ENCODE measurements at places on chromosomes 2 and 18.

GRCh38 chr2:240455272-240455646 lies 19.8 kb downstream of the GPC1 start:
- no peak for DNase-seq

- no peak for DNase-seq
Measured at GRCh38 chr2:96112501-96113366, 3.6 kb downstream of the ADRA2B start.

- DNase-seq: no peak
Measured at GRCh38 chr18:44761812-44762211, 81.1 kb downstream of the SETBP1 start.

- no peak for DNase-seq
Measured at GRCh38 chr2:225137971-225138370, 95.7 kb upstream of the DOCK10 start.

GRCh38 chr2:183105402-183106134 lies 18.7 kb upstream of the NUP35 start:
- DNase-seq: no peak

DNA sequence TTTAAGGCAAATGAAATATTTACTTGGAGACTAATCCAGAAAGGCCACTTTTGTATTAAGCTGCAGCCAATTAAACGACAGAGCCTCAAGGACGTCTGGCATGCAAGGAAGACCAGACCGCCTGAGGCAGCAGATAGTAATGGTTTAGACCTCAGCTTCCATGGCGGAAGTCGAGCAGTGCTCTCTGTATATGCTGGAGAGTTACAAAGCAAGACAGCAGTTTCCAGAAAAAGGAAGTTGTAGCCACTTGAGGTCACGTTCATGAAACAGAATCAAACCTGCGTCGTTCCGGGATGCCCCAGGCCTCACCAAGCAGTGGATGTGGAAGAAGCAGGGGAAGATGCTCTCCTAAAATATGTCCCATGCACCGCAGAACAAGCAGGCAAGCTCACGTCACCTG lies 142.0 kb downstream of the PTGR3 start:
- DNase-seq: no peak

DNA sequence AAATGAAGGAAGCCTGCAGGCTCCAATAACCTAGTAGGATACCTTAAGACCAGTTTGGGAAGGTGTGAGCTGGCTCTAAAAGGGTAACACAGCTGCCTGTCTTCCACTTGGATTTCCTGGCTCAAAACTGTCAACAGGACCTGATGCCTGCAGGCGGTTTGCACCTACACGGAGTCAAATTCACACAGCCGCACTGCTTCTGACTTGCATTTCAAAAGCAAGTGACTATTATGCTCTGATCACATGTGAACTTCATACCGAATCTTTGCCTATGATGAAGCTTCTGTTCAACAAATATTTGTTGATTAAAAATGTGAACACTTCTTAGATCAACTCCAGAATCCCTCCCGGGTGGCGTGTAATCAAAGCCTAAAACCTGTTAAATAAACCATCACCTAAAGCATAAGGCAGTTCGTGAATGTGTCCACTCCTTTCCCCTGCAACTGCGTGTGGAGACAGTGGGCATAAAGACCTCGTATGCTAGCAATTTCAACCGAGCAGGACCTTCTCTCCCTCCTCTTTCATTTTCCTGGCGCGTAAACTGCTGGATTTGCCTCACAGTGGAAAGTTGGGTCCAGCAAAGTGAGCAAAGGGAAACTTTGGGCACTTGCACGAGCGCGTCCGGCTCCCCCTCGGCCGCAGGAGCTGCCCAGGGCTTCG lies 784 bp downstream of the CRACDL start:
- no peak for DNase-seq

- DNase-seq: no peak
Measured at GRCh38 chr2:80517316-80517715, 212.8 kb upstream of the LRRTM1 start.

Measured in ascending aorta (tissue), 2 donors.